T1000 (cell line): ENCODE measurements at places on chromosomes 6 and 20.

- DNase-seq = no peak
These were observed 42.2 kb downstream of the FLRT3 start for GRCh38 chr20:14295238-14295637.

GRCh38 chr6:26044140-26045064 is 42.8 kb upstream of the HFE start:
- no peak for DNase-seq

DNA sequence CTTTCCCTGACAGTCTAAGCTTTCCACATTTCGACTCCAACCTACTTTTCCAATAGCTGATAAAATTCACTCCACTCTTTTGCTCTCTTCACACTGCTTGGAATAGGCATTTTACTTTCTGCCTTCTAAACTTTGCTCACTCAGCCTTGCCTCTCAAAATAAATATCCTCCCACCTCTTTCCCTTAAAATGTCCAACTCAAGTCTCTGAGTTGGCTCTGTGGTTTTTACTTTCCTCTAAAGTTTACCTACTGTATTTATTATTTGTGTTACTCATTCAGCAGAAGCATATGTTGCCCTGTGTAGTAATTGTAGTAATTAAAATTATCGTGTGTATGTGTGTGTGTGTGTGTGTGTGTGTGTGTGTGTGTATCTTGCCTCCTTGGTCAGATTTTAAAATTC is 20.0 kb upstream of the CDYL start:
- no peak for DNase-seq

DNA sequence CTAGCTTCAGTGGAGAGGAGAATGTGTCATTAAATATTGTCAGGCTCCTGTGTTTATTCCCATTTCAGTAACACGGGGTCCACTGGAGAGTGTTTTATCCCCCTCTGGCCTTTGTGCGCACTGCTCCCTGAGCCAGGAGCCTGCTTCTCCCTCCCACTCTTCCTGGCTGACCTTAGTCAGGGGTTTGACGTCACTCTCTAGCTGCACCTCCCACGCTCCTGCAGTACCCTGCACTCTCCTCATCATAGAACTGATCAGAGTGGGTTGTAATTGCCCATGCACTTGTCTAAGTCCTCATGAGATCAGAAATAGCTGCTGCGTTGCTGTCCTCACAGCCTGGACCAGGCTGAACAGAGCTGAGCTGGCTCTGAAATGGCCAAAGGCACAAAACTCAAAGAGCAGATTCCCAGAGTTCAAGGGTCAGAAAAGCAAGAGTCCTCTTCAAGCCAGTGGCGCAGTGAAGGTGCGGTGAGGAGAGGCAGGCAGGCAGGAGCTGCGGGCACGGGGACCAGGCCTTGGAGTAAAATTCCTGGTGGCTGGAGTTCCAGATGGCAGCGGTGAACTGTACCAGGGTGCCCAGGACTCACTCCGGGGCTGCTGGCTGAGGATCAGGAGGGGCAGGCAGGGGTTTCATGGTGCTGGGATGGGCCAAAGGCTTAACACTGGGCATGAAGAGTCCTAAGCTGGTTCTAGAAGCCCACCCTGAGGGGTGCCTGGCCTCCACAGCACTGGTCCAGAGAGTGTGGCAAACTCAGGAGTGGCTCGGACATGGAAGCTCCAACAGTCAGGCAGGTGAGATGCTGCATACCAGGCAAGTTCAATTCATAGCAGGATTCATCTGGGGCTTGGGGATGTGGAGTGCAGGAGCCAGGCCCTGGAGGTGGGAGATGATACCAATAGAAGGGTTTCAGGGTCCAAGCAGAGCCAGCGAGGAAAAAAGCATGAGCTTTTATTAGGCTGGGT is 170.9 kb downstream of the SCP2D1 start:
- no peak for DNase-seq
